Stimulated activated CD8-positive, alpha-beta memory T cell treated with anti-CD3 and anti-CD28 coated beads, Interleukin-4, amount 100 ng/mL, for 1 hour (primary cell): ENCODE measurements at places on chromosomes 5 and 9.

DNA sequence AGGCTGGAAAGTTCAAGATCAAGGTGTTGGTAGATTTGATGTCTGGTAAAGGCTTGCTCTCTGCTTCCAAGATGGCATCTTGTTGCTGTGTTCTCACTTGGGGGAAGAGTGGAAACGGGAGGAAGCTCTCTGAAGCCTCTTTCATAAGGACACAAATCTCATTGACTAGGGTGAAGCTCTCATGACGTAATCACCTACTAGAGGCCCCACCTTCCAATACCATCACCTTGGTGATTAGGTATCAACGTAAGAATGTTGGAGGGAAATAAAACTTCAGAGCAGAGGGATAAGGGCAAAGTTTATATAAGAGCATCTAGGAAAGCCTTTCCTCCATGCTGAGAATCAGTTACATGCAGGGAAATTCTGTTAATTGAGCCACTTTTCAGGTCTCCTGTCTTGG lies 15.4 kb upstream of the KLF9 start:
- DNase-seq = no peak

DNA sequence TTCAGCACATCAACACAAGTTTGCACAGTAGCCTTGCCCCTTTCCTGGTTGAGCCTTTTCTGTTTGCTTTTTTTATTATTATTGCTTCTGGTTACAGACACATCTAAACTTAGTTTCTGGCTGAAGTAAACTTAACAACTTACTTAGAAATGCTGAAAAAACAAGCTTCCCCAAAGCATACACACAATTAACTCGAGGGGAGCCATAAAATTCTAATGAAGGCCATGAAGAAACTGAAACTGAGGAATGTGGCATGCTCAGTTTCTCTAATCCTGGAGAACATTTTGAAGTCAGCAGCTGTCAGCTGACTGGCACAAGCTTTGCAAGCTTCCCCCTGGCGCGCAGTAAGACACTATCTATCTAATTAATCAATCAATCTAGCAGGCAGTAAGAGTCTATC lies 3.7 kb downstream of the MYO10 start:
- DNase-seq = no peak

GRCh38 chr9:125479846-125480615 lies 218.4 kb downstream of the GAPVD1 start:
- no peak for DNase-seq

DNA sequence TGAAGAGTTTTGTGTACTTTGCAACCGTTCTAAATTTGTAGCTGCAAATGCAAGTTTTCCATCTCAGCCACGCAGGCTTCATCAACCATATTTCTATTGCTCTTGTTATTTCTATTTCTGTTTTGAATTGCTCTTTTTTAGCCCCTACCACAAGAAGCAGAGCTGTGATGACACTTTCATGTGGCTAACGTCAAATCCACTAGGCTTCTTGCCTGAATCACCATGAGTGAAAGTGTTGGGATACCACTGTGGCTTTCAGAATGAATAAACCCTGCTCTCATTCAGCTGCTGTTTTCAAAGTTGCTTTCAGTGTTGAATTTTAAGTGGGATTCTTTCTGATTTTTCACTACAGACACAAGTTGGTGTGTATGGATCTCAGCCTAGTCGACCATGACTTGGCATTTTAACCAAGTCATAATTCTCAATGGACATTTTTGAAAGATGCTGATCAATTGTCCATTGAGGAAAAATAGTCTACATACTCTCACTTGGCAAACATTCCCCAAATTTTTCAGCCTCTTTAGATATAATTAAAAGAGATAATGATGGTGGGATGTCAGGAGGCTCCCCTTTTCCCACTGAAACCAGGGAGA lies 41.0 kb upstream of the MTAP start:
- no peak for DNase-seq

DNA sequence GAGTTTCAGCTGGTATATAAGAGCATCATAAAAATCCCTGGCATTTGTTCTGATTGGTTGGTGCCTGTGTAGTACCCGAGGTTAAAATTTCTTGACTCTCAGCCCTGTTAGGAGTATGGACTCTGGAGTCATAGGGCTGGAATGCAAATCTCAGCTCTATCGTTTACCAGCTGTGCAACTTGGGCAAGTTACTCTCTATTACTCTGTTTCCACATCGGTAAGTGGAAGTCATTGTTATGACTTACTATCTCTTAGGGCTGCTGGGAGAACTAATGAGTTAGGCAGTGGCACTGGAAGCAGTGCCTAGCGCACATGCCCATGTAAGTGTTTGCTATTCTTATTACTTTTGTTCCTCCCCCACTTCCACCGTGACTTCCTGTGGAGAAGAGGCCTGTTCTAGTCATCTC lies 141.6 kb downstream of the BOD1 start:
- no peak for DNase-seq

DNA sequence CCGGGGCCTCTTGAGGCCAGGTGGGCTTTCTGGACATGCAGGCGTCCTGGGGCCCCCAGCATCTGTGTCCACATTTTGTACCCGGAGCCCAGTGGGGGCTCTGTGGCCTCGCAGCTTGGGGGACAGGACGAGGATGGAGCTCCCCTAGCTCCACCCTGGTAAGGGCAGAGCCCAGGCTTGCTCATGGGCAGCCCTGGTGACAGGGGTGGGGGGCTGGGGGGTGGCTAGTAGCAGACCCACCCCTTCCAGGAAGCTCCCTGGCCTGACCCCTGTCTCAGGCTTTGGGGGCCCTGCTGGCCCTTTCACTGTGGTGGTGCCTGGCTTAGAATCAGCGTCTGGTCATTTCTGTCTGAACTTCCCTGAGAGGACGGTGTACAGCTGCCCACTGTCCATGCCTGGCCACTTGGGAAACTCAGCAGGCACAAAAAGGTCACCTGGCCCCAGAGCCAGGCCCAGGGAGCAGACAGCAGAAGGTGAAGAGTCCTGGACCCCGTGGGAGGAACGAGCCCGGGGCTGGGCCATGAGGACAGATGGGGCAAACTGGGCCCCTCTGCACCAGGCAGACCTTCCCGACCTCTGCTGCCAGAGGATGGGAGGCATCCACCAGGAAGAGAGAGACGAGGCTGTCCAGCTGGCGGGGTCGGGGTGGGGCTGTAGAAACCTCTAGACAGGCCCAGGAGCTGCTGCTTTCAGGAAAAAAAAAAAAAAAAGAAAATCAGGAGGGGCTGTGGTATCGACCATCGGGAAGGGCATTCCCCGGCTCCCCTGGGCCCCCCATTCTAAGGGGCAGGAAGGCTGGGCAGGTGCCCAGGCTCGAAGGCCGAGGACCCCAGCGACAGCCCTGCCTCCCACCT lies 52.8 kb downstream of the EXD3 start:
- DNase-seq = no peak
